ENCODE measurements at places on chromosomes 1 and 21. TPM values are rescaled to one million over a fixed set of nuclear protein-coding genes. Genes with fewer than 3 reads are reported as not detected.

GRCh38 chr1:211326140-211326527 lies 499 bp upstream of the TRAF5 start:
- DNase-seq = no peak
- H3K4me3 ChIP-seq = peak overlapping the region; percentile 48
- H3K27ac ChIP-seq = peak overlapping the region; percentile 73

DNA sequence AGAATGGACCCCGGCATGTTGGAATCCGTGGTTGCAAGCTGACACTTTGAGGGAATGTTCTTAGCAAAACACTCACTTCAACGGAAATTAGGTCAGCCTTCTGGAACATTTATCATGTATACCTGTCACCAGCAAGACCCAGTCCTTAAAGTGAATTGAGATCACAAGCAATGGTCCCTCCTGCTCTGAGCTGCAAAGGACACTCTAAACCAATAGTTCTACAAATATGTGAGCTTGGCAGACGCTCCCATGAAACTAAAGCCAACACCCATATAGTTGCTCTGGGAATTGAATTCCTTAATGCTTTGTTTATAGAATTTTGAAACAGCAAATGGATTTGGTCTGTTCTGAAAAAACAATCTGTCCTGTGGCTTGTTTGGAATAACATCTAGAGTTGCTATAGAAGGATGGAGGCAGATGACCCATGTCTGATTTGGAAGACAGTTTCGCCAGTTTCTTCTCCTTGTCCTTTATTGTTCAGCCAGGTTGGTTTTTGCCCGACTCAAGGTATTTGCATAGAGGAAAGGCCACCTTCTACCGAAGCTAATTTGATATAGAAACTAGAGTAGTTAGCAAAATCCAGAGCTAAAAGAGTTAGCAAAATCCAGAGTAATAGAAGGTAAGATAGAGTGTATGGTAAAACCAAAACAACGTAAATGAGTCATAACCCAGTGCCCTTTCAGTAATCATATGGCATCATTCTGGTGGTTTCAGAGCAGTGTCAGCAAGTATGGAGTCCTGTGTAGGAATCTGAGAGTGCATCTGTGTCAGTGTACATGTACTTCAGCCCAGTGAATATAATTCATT lies 236.2 kb downstream of the NFIA start:
- no peaks in the 10 kb centered on the region for H3K27me3 ChIP-seq
- DNase-seq = no peak
- no peaks in the 10 kb centered on the region for H3K4me1 ChIP-seq

DNA sequence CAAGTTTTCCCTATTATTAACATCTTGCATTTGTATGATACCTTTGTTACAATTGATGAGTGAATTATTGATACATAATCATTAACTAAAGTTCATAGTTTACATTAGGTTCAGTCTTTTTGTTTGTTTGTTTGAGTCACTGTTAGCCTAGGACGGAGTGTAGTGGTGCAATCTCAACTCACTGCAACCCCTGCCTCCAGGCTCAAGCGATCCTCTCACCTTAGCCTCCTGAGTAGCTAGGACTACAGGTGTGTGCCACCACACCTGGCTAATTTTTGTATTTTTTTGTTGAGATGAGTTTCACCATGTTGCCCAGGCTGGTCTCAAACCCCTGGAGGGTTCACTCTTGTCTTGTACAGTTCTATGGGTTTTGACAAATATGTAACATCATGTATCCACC lies 33.9 kb upstream of the PGM1 start:
- no peaks in the 10 kb centered on the region for H3K4me1 ChIP-seq
- no peak overlapping the region for H3K27ac ChIP-seq
- H3K36me3 ChIP-seq = no peaks in the 10 kb centered on the region
- no peak for DNase-seq
- no peak overlapping the region for H3K4me3 ChIP-seq
- no peaks in the 10 kb centered on the region for H3K27me3 ChIP-seq

- H3K4me3 ChIP-seq = no peak overlapping the region
- no peaks in the 10 kb centered on the region for H3K36me3 ChIP-seq
- no peak overlapping the region for H3K27ac ChIP-seq
- H3K4me1 ChIP-seq = no peaks in the 10 kb centered on the region
- DNase-seq = no peak
- no peaks in the 10 kb centered on the region for H3K27me3 ChIP-seq
These were observed 155.2 kb downstream of the DMRTA2 start for GRCh38 chr1:50268049-50268448.

- no peak for DNase-seq
- H3K4me1 ChIP-seq = peaks cover 31% of the 10 kb centered on the region
- no peak overlapping the region for H3K27ac ChIP-seq
- H3K4me3 ChIP-seq = no peak overlapping the region
- H3K27me3 ChIP-seq = no peaks in the 10 kb centered on the region
These were observed 57.2 kb downstream of the AKT3 start for GRCh38 chr1:243792891-243793290.

- no peaks in the 10 kb centered on the region for H3K36me3 ChIP-seq
- H3K4me3 ChIP-seq = no peak overlapping the region
- no peak for DNase-seq
- H3K27me3 ChIP-seq = no peaks in the 10 kb centered on the region
These were observed 64.2 kb downstream of the SLX9 start for GRCh38 chr21:45004059-45004422.

- H3K27ac ChIP-seq = no peak overlapping the region
- no peak for DNase-seq
- peaks cover 35% of the 10 kb centered on the region for H3K4me1 ChIP-seq
These were observed 14.4 kb upstream of the BARHL2 start for GRCh38 chr1:90731382-90732050.

- no peak overlapping the region for H3K4me3 ChIP-seq
- no peak for DNase-seq
- peaks cover 67% of the 10 kb centered on the region for H3K36me3 ChIP-seq
- H3K4me1 ChIP-seq = no peaks in the 10 kb centered on the region
- no peaks in the 10 kb centered on the region for H3K27me3 ChIP-seq
These were observed 18.7 kb upstream of the MTF1 start for GRCh38 chr1:37878071-37878470.

- no peak overlapping the region for H3K27ac ChIP-seq
- DNase-seq = no peak
- H3K36me3 ChIP-seq = no peaks in the 10 kb centered on the region
- H3K27me3 ChIP-seq = no peaks in the 10 kb centered on the region
- no peak overlapping the region for H3K4me3 ChIP-seq
- no peaks in the 10 kb centered on the region for H3K4me1 ChIP-seq
These were observed 187.7 kb upstream of the USP24 start for GRCh38 chr1:55402671-55403464.

The ASPM gene
- total RNA-seq = 0.30 TPM

The TSACC gene
- not detected for total RNA-seq

The CFAP57 gene
- total RNA-seq = not detected

The SLC5A9 gene
- not detected for total RNA-seq

The PRAMEF10 gene
- not detected for total RNA-seq

The ETV3L gene
- not detected for total RNA-seq
